ENCODE measurements at places on chromosomes 13 and 19. TPM values are rescaled to one million over a fixed set of nuclear protein-coding genes. Genes with fewer than 3 reads are reported as not detected.

The EID2 gene
- total RNA-seq, result 8.2 TPM

The EFNB2 gene
- total RNA-seq, result 63.7 TPM

The ALOX5AP gene
- total RNA-seq, result 6.8 TPM

The C13orf42 gene
- not detected for total RNA-seq

The TUBA3C gene
- not detected for total RNA-seq

The RFPL4A gene
- total RNA-seq, result not detected

The LYPD3 gene
- total RNA-seq, result 0.09 TPM

The REEP6 gene
- total RNA-seq, result 2.4 TPM

The CCNA1 gene
- 1.2 TPM for total RNA-seq

The P2RY11 gene
- 5.5 TPM for total RNA-seq

The ZNF550 gene
- total RNA-seq, result 10.7 TPM

The NKG7 gene
- total RNA-seq, result not detected

The GNG7 gene
- total RNA-seq, result 0.30 TPM

The ZNF296 gene
- total RNA-seq, result 0.32 TPM

The GJB2 gene
- total RNA-seq, result 0.28 TPM

The GDF15 gene
- 150 TPM for total RNA-seq

The PSG1 gene
- total RNA-seq, result not detected

The FAM83E gene
- 0.30 TPM for total RNA-seq

The ZNF763 gene
- 2.7 TPM for total RNA-seq

The SHD gene
- total RNA-seq, result not detected

The TNFSF13B gene
- 3.9 TPM for total RNA-seq

The TTYH1 gene
- total RNA-seq, result not detected

The LILRB3 gene
- total RNA-seq, result not detected

The NOTCH3 gene
- total RNA-seq, result 31.2 TPM

The CEACAM19 gene
- 0.30 TPM for total RNA-seq

The CGB8 gene
- total RNA-seq, result not detected

The JUNB gene
- 68.0 TPM for total RNA-seq

The RFC3 gene
- total RNA-seq, result 2.1 TPM

The OR7A5 gene
- not detected for total RNA-seq

The ZNF575 gene
- 0.30 TPM for total RNA-seq

The GPR180 gene
- total RNA-seq, result 24.0 TPM

The RFPL4AL1 gene
- not detected for total RNA-seq

The ZNF57 gene
- total RNA-seq, result 3.0 TPM

The LGALS14 gene
- total RNA-seq, result not detected

The CGB1 gene
- total RNA-seq, result not detected

The GZMM gene
- not detected for total RNA-seq

The LILRB1 gene
- total RNA-seq, result not detected

The STARD13 gene
- 25.1 TPM for total RNA-seq

The LAIR1 gene
- total RNA-seq, result not detected

The FREM2 gene
- total RNA-seq, result under 0.01 TPM

The ZNF556 gene
- total RNA-seq, result not detected

The GNA15 gene
- under 0.01 TPM for total RNA-seq

The POMP gene
- 124 TPM for total RNA-seq

The ATXN8OS gene
- not detected for total RNA-seq

Data from smooth muscle cell of the umbilical artery (primary cell).